ENCODE measurements at places on chromosomes 3 and 15.

DNA sequence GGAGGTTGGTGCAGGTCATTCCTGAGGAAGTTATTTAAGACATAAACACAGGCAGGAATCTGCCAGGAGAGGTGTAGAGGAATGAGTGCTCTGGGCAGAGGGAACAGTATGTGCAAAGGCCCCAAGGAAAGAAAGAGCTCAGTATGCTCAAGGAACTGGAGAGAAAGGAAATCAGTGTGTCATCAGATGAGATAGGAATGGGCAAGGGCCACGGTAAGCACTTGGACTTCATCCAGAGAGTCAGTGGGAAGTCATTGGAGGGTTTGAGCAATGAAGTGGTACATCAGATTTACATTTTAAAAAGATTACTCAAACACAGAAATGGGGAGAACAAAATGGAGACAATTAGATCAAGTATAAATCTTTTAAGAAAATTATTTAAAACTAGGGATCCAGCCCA is 272.2 kb downstream of the ADAMTSL3 start:
- DNase-seq, result no peak

DNA sequence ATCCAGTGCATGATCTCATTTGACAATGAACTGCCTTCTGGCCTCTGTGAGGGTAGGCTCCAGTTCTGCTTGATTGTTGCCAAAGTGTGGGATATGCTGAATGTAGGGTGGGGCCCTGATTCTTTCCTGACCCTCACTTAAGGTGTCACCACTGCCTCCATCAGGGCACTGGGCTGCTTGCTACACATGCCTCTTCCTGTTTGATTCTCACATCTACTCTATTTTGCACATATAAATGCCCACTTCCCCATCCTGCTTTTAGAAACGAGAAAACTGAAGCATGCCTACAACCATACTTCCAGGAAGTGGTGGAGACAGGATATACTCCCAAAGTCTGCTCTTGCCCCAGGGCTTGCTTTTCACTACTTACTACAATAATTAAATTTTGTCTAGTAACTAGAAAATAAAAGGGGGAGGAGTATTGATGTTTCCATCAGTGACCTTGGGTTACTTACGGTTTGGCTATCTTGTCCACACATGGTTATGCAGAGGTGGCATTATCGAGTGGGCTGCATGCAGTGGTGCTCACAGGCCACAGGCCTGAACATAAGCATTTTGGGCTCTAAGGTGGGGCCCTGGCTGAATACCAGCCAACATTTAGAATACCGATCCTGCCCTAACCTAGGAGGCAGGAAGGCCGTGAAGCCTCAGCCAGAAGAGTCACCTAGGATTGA is 6.7 kb downstream of the ZDHHC3 start:
- DNase-seq, result no peak

DNA sequence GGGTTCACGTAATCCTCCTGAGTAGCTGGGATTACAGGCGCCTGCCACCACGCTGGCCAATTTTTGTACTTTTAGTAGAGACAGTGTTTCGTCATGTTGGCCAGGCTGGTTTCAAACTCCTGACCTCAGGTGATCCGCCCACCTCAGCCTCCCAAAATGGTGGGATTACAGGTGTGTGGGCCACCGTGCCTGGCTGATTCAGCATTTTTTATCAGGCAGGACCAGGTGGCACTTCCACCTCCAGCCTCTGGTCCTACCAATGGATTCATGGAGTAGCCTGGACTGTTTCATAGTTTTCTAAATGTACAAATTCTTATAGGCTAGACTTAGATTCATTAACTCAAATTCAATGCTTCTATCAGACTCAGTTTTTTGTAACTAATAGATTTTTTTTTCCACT is 9.4 kb downstream of the VHL start:
- no peak for DNase-seq

DNA sequence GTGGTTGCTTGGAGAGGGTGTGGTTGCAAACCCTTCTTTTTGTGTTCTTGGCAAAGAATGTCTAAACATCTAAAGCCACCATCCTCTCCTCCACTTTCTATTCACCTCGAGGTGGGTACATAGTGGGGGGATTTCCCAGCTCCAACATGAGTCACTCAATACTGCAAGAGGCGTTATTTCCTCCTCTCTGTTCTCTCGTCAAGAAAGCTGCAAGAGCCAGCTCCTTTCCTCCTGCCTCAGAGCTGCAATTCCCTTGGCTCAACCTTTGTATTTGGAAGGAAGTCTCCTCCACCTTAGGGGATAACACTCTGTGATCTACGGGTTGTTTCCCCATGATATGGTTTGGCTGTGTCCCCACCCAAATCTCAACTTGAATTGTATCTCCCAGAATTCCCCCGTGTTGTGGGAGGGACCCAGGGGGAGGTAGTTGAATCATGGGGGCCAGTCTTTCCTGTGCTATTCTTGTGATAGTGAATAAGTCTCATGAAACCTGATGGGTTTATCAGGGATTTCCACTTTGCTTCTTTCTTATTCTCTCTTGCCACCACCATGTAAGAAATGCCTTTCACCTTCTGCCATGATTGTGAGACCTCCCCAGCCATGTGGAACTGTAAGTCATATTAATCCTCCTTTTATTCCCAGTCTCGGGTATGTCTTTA is 138.4 kb downstream of the PLCL2 start:
- no peak for DNase-seq

DNA sequence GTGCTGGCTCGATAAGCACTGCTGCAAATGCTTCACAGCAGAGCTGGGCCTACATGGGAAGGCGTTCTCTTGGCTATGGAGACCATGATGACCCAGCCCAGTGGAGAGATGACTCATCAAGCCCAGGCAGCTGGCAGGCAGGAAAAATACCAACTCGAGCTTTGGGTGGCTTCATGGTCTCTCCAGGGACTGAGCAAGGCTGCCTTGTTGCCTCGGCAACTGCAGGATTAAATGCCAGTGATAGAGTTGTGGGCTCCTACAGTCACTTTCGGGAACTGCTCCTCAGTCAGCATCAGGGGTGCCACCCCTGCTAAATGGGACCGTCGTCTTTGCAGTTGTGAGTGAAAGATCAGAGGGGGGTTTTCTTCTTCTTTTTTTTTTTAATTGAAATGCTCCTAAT is 54.6 kb upstream of the MYZAP start:
- DNase-seq, result no peak

GRCh38 chr3:102699104-102699818 is 264.4 kb downstream of the ZPLD1 start:
- no peak for DNase-seq

All from omental fat pad (tissue), 4 donors.